Thoracic aorta (tissue), 2 donors: ENCODE measurements at places on chromosomes 3 and 15. TPM values are rescaled to one million over a fixed set of nuclear protein-coding genes. Genes with fewer than 3 reads are reported as not detected.

PAQR9 gene
- total RNA-seq: not detected

CEP97 gene
- total RNA-seq: 20.1 TPM

GOLGA8R gene
- 11.9 TPM for total RNA-seq

ENTPD3 gene
- total RNA-seq: 3.0 TPM

PTH1R gene
- total RNA-seq: 5.6 TPM

MYD88 gene
- total RNA-seq: 27.8 TPM

MINAR1 gene
- total RNA-seq: 0.95 TPM

NLGN1 gene
- 17.8 TPM for total RNA-seq

GPR62 gene
- total RNA-seq: not detected

APOD gene
- 135 TPM for total RNA-seq

SOX2 gene
- 0.35 TPM for total RNA-seq

CD276 gene
- 47.4 TPM for total RNA-seq

CLEC3B gene
- total RNA-seq: 96.6 TPM

RARB gene
- total RNA-seq: 3.8 TPM

SCN11A gene
- total RNA-seq: 0.07 TPM

LMCD1 gene
- 852 TPM for total RNA-seq

SHF gene
- 18.7 TPM for total RNA-seq

TM4SF18 gene
- total RNA-seq: 4.9 TPM

PPM1L gene
- total RNA-seq: 25.3 TPM

JAGN1 gene
- total RNA-seq: 21.5 TPM

RAB6B gene
- total RNA-seq: 0.27 TPM

GOLIM4 gene
- total RNA-seq: 43.1 TPM

FBXO40 gene
- not detected for total RNA-seq

ARPP21 gene
- not detected for total RNA-seq

LPP gene
- 1,607 TPM for total RNA-seq
